Spleen (tissue), 13 donors: ENCODE measurements at places on chromosomes 2 and 18. TPM values are rescaled to one million over a fixed set of nuclear protein-coding genes. Genes with fewer than 3 reads are reported as not detected.

The CNRIP1 gene
- total RNA-seq, result 26.7 TPM

DNA sequence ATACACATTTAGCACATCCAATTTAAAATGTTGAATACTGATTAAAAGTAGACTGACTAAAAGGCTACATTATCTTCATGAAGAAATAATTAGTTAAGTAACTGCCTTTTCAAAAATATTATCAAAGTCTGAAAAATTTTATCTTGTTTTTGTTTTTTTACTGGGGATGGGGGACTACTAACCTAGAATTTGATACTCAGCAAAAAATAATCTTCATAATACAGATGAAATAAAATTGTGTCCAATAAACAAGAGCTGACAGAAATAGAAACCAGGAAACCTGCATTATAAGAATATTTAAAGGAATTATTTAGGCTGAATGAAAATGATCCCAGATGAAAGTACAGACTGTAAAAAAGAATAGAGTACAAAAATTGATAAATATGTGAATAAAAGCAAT is 200.7 kb upstream of the RGPD4 start:
- H3K4me1 ChIP-seq, result no peaks in the 10 kb centered on the region
- no peaks in the 10 kb centered on the region for H3K27me3 ChIP-seq
- H3K27ac ChIP-seq, result no peak overlapping the region
- H3K4me3 ChIP-seq, result no peak overlapping the region

GRCh38 chr2:191148281-191148680 is 2.5 kb downstream of the STAT4 start:
- peaks cover 74% of the 10 kb centered on the region for H3K4me1 ChIP-seq
- H3K27ac ChIP-seq, result no peak overlapping the region
- DNase-seq, result no peak
- H3K27me3 ChIP-seq, result no peaks in the 10 kb centered on the region

DNA sequence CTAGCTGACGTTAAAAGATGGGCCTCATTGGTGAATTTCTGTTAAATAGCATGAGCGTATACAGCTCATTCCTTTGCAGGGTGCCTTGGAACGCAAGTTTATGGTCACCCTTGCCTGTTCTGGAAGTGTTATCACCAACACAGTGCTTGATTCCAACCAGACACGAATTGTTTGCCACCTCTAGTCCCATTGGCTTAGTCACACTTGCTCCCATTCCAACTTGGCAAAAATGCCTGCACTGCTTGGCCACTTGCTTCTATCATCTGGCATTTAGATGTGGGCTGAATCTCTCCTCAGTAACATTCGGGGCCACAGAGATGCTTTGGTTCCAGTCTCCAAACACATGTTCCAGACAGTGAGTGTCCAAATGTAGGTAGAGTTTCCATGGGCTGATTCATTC is 27.5 kb upstream of the ACVR1 start:
- H3K36me3 ChIP-seq, result no peaks in the 10 kb centered on the region
- H3K4me3 ChIP-seq, result no peak overlapping the region
- H3K4me1 ChIP-seq, result no peaks in the 10 kb centered on the region
- no peak overlapping the region for H3K27ac ChIP-seq
- H3K27me3 ChIP-seq, result no peaks in the 10 kb centered on the region
- DNase-seq, result no peak

DNA sequence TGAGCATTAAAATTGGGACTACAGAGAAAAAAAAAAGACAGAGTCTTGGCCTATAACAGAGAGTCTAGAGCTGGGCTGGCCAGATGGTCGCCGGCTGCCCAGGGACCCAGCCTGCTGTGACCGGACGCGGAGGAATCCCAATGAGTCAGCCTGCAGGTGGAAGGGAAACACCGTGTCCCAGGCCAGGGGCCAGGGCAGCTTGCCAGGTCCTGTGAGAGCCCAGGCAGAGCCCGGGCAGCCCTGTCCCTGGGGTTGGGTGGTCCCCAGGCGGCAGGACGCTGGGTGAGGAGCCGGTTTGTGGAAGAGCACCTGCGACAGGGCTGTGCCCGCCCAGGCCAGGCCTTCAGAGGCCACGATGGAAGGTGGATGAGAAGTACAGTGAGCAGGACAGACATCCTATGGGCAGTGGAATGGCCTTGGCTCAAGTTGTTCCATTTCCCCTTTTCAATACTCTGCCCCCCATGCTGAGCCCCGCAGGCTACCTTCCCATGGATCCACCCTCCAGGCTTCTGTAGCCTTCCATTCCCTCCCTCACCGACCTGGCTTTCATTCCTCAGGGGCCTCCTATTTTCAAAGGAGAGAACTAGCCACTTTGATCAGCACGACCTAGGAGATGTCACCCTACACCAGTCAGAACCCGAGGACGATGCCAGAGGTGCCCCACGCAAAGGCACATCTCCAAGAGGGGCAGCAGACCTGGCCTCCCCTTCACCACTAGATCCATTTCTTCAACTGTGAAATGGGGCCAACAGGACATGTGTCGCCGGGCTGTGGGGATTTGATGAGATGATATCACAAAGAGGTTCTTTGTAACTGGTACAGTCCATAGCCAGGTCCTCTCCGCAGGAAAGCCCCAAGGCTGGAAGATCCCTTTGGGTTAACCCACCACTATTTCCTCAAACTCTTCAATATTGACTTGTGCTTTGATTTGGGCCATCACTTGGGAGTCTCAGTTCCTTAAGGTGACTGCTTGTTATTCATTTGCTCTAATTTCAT is 87.5 kb downstream of the POLR1A start:
- H3K4me3 ChIP-seq, result no peak overlapping the region
- no peaks in the 10 kb centered on the region for H3K36me3 ChIP-seq
- peak overlapping the region; percentile 75 for H3K27ac ChIP-seq
- peaks cover 7% of the 10 kb centered on the region for H3K4me1 ChIP-seq
- H3K27me3 ChIP-seq, result no peaks in the 10 kb centered on the region

- H3K27me3 ChIP-seq, result no peaks in the 10 kb centered on the region
- no peaks in the 10 kb centered on the region for H3K4me1 ChIP-seq
Measured at GRCh38 chr2:187011206-187011832, 162.3 kb upstream of the ZSWIM2 start.

The IL36G gene
- total RNA-seq, result not detected

DNA sequence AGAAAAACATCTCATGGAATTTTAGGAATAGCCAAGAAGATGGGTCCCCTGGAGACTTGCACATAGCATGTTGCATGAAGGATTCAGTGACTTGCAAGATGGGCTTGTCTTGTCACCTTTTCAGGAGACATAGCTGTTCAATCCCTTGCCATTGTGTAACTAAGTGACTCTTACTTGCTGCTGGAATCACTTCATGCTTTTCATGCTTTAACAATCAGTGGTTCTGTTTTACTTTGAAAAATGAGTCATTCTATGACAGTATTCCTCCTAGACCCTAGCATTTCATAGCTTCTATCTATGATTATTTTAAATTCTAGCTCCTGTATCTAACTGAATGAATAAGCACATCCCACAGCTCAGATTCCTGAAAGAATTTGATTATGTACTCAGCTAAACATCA is 2.8 kb downstream of the KYNU start:
- no peak overlapping the region for H3K4me3 ChIP-seq
- H3K4me1 ChIP-seq, result no peaks in the 10 kb centered on the region
- H3K27me3 ChIP-seq, result no peaks in the 10 kb centered on the region
- no peak for DNase-seq
- H3K27ac ChIP-seq, result no peak overlapping the region
